ENCODE measurements at places on chromosomes 1 and 21.
A peak's percentile ranks its signal among the peaks of the same experiment; 100 is the strongest.

- DNase-seq: no peak
These were observed 4.2 kb upstream of the SHISAL2A start for GRCh38 chr1:52628614-52629324.

- DNase-seq: peak; percentile 79
These were observed at the start of gene DISP1 for GRCh38 chr1:222814536-222815439. Gene DISP1, plus strand, starts transcription at chr1:222815039. Its CDS starts 127,785 bp downstream, at chr1:222942824.

DNA sequence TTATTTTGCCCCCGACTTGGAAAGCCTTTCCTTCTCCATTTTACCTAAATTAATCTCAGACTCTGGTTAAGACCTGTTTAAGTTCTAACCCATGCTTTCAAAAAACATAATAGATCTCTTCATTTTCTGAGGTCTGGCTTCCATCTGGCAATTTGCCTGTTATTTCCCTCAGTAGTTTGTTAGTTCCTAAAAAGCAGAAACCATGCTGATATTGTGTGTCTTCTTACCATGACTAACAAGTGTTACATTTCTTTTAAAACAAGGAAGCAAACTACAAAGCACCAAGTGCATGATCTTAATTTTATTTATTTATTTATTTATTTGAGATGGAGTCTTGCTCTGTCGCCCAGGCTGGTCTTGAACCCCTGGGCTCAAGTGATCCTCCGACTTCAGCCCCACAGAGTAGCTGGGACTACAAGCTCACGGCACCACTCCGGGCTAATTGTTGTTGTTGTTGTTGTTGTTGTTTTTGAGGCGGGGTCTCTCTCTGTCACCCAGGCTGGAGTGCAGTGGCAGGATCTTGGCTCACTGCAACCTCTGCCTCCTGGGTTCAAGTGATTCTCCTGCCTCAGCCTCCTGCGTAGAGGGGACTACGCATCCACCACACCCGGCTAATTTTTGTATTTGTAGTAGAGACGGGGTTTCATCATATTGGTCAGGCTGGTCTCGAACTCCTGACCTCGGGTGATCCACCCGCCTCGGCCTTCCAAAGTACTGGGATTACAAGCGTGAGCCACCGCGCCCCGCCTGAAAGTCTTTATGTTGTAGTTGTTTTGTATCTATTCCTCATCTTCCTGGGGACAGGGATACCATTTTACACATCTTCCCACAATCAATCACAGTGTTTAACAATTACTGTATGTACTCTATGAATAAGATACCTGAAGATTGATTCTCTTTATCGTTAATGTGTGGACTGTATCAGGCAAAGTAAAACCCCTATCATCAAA lies 1.3 kb upstream of the PATJ start:
- DNase-seq: no peak

DNA sequence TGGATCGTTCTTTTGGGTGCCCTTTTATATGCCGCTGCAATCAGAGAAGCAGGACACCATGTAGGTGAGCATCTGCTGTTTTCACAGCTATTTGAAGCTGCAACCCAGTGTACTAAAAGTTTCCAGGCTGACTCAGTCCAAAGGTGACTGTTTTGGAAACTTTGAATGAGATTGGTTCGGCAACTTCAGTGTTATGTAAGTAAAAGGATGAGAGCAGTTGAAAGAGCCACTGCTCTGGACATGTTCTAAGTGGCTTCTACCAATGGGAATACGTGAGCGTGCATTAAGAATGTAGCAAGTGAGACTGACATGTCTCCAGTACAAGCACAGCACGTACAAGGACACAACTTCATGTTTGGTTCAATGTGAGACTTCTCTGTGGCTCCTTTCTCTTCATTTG lies 55.6 kb downstream of the DDR2 start:
- no peak for DNase-seq

DNA sequence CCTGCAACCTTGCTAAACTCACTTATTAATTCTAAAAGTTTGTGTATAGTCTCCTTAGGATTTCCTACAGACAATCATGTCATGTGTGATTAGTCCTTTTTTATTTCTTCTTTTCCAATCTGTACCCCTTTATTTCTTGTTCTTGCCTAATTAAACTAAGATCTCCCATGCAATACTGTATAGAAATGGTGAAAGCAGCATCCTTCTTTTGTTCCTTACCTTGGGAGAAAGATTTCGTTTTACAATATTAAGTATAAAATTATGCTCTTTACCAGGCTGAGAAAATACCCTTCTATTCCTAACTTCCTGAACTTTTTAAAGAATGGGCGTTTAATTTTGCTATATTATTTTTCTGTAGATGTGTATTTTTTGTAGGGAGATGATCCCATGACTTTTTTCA lies 7.6 kb upstream of the COL18A1 start:
- no peak for DNase-seq

DNA sequence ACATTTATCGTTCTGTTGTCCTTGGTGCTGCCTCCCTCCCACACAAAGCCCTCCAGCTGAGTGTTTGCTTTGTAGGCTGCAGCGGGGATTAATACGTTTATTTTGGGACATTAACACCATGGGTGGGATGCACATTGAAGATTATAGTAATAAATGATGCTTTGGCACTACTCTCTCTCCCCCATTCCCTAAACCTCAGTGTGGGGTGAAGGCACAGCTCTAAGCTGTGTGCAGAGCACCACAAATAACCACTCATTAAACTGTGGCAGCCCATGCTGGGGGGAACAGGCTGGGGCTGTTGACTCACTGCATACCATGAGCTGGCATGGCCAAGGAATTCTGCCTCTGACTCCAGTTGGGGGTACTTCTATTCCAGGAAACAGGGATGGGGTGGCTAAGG lies 7.7 kb downstream of the PCP4L1 start:
- no peak for DNase-seq

All from fibroblast of pulmonary artery (primary cell).